Testis (tissue), 5 donors: ENCODE measurements at places on chromosomes 4 and X.

DNA sequence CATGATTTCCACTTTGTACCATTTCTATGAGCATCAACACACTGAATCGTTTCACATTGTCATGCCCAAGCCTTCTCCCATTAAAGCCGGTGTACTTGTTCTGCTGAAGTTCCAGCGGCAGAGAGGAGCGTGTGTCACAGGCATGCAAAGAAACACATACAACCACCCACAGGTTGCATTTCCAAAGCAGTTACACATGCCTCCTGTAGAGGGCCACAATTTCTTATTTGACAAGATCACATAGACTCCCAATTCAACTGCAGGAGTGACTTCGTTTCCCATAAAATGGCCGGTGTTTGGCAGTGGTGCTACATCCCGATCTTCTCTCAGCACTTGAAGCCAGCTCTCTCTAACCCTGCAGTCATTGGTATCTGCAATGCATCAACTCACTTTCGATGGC, 992.6 kb downstream of the NLGN4X start:
- no peak for DNase-seq

GRCh38 chr4:122822466-122822865, 4.2 kb upstream of the FGF2 start:
- DNase-seq = no peak

- no peak for DNase-seq
Measured at GRCh38 chr4:100286636-100287035, 96.4 kb upstream of the DDIT4L start.

DNA sequence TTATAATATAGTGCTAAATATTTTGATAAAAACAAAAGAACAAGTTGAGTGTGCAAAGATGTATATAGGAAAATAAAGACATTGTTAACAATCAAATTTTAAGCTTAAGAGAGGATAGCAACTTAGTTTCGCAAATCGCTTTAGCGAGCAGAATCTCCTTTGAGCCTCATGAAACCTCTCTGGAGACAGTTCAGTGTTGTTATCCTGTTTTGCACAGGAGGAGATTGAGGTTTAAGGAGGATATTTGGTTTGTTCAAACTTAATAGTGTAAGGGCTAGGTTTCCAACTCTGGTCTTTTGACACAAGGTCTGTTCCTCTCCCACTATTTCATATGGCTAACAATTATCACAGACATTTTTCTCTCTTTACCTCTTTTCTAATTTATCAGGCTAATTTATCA, 1848.5 kb upstream of the TENM3 start:
- DNase-seq = no peak

DNA sequence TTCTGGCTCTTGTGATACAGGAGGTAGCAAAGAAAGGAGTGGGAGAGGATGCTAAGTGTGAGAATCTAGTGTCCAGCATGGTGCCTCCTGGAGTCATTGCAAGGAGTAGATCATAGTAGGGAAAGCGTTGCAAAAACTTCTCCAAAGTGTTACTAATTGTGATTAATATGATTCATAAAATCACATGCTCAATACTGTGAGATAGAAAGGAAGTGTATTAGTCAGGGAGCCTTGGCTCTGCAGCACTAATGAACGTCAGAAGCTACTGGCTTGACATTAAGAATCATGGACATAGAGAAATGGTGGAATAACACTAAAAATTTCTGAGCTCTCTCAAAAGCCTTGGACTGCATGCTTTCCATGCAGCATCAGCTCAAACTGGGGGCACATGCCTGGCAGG, 299.1 kb downstream of the EVC2 start:
- DNase-seq = no peak

- peak; percentile 74 for DNase-seq
Measured at GRCh38 chr4:111641813-111642579, 503.3 kb upstream of the FAM241A start.
